ENCODE measurements at places on chromosomes 6 and 20.

GRCh38 chr6:88547768-88548167 is 381.6 kb upstream of the CNR1 start:
- DNase-seq: no peak

- DNase-seq: no peak
These were observed 60.0 kb upstream of the TNFAIP3 start for GRCh38 chr6:137806914-137807682.

DNA sequence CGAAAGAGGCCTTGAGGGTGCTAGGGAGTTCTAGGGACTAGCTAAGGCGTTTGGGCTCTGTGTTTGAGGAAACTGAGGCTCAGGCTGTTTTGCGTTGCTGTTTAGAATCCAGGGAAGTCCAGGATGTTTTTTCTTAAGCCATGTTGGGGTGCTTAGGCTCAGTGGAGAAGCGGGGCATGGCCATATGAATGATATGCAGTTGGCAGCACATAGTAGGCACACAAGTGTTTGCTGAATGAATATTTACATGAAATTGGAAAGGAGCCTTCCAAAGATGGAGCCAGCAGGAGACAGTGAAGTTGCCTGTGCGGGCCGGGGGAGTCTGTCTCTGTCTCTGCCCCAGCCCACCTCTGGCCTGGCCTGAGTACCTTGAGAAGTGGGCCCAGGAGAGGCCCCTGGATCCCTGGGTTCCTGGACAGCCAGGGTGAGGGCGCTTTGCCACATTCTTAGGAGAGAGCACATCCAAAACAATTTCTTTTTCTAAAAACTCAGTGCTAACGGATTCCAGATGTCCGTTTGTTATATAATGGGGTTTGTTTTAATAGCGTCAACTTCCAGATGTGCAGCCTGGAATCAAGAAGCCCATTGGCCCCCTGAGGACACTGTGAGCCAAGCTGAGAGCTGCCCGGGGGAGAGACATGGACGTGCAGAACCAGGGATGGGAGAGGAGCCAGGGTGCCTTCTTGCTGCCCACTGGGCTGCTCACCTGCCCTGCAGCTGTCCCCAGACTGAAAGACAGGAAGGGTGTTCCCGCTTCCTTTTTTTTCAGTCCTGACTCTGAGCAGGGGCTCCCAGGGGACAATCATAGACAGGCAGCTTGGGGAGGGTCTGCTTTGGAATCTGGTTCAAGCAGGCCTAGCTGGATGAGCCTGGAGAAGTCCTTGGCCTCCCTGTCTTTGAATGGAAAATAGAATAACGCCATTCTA is 20.1 kb upstream of the EMILIN3 start:
- DNase-seq: no peak

DNA sequence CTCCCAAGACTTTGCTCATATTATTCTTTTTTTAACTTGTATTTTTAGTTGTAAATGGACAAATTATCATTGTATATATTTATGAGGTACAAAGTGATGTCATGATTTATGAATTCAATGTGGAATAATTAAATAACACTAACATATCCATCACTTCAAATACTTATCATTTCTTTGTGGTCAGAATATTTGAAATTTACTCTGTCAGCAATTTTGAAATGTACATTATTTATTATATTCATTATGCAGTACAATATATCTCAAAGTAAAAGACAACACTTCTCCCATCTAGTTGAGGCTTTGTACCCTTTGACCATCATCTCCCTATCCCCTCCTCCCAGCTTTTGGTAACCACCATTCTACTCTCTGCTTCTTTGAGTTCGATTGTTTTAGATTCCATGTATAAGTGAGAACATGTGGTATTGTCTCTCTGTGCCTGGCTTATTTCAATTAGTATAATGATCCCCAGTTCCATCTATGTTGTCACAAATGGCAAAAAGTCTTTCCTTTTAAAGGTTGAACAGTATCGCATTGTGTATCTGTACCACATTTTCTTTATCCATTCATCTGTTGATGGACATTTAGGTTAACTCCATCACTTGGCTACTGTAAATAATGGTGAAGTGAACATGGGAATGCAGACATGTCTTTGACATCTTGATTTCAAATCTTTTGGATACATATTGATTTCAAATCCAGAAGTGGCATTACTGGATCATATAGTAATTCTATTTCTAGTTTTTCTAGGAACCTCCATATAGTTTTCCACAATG is 197.2 kb downstream of the KIF6 start:
- DNase-seq: no peak

DNA sequence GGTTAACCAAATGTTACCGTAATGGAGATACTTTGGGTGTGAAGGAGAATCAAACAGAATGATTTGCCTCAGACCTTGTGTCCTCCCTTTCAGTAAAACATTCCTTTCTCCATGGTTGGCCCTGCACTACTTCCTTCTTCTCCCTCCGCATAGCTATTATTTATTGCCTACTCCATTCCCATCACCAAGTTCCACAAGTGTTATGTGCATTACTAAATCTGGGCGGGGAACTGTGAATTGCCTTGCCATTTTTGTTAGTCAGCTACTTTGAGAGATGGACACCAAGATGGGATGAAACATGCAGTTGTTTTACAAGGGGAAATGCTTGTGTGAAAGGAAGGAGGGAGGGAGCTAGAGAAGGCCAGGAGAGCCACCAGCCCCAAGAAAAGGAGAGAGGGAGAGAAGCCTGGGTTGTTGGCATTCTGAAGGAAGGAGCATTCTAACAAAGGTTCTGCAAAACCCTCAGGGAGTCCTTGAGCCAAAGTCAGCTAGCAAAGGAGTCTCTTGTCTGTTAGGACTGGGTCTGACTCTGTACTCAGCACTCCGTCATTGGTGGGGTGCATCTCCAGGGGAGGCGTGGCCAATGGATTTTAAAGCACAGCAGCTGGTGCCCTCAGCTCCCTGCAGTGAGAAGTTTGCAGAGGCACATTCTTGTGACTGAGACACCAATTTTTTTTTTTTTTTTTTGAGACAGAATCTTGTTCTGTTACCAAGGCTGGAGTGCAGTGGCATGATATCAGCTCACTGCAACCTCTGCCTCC is 83.6 kb upstream of the CHD6 start:
- DNase-seq: no peak

GRCh38 chr6:156814036-156814581 is 36.9 kb downstream of the ARID1B start:
- DNase-seq: no peak

Measured in mesenchymal stem cell (in vitro differentiated cells and primary cell).